ENCODE measurements at places on chromosomes 13 and 19.

GRCh38 chr13:94987869-94988268 is 275.5 kb upstream of the SOX21 start:
- DNase-seq: no peak

GRCh38 chr19:55683449-55684261 is 8.6 kb downstream of the EPN1 start:
- DNase-seq: no peak

DNA sequence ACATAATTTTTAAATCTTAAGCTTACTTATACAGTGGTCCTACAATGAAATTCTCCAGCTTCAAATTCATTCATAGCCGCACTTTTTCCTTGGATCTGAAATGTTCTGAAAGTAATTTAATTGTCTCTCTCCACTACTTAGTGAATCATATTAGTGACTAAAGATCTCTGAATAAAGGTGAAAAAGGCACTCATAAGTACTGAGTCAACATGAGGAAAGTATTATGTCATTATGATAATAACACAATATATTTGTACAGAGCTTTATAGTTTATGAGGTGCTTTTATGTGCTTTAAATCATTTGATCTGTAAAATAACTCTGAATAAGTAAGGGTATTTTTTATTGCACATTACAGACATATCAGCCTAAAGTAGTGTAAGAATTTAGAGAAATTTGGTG is 628.2 kb upstream of the SLITRK5 start:
- no peak for DNase-seq

- DNase-seq: peak; percentile 77
These were observed 67.1 kb downstream of the RASA3 start for GRCh38 chr13:114065141-114065925.

DNA sequence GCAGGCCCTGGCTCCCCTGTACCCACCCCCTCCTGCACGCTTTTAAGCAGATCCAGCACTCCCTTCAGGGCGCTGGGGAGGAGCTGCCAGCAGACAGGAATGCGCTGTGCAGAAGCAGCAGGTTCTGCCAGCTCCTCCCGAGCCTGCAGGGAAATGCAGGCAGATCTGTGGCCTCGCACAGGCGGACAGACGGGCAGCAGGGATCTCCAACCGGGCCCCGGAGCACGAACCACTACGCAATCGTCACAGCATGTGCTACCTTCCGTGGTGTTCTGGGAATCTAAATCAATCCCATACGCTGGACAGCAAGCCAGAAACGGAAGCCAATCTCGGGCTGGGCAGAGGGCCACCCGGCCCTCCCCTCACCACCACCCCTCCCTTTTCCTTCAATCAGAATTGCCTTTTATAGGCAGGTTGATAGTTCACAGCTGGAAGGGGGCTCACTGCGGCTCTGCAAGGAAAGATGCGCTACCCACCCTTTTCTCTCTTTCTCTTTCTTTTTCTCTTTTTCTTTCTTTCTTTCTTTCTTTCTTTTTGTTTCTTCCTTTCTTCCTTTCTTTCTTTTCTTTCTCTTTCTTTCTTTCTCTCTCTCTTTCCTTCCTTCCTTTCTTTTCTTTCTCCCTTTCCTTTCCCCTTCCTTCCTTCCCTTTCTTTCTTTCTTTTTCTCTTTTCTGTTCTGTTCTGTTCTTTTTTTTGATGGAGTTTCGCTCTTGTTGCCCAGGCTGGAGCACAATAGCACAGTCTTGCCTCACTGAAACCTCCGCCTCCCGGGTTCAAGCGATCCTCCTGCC is 99.9 kb downstream of the GNG7 start:
- DNase-seq: no peak

DNA sequence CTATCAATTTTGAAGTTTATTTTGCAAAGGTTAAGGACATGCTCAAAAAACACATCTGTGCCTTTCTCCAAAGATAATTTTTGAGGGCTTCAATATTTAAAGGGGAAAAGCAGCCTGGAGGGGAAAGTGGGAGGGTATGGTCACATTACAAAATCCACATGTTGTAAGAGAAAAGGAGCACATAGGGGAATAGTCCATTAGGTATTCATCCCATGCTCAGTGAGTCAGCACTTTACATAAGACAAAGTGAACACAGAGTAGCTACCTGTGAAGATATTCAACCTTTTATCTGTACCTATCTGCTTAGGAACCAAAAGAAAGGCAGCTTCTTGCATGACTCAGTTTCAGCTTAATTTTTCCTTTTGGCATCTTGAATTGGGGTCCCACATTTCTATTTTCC is 932.0 kb downstream of the SLITRK6 start:
- DNase-seq: no peak

- no peak for DNase-seq
These were observed 37.9 kb downstream of the SOX1 start for GRCh38 chr13:112104881-112105234.

DNA sequence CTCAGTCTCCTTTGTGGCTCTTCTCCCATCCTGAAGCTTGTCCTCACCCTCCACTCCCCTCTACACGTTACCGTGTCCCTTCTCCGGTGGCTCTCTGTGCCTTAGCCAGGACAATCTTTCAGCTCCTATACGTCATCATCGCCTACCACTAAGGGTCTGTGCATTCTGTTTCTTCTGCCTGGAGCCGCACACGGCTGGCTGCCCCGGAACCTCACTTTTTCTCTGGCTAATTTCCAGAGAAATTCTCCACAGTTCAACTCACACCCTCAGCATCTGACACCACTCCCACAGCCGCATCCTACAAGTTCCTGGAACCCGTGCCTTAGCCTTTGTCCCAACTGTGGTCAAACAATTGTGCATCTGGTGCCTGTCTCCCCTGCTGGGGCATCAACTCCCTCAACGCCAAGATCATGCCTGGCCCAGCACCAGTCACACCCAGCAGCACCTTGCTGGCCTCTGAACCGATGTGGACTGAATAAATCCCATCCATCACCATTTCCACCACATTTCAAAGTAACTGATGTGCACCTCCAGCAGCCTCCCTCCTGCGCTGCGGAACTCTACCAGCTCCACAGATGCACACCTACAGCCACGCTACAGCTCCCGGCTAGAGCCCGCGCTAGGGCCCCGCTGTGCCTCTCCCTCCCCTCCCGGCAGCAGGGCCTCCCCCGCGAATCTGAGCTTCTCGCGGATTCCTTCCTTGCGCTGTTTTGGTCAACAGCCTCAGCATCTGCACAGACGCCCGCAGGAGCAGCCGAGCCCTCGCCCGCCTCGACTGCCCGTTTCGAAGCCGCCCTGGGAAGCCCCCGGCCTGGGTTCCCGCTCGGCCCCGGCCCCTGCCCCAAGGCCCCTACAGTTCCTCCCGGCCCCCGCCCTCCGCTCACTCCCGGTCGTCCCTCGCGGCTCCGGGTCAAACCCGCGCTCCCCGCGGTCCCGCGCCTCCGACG is 689 bp downstream of the DCUN1D2 start:
- DNase-seq: peak; percentile 25

DNA sequence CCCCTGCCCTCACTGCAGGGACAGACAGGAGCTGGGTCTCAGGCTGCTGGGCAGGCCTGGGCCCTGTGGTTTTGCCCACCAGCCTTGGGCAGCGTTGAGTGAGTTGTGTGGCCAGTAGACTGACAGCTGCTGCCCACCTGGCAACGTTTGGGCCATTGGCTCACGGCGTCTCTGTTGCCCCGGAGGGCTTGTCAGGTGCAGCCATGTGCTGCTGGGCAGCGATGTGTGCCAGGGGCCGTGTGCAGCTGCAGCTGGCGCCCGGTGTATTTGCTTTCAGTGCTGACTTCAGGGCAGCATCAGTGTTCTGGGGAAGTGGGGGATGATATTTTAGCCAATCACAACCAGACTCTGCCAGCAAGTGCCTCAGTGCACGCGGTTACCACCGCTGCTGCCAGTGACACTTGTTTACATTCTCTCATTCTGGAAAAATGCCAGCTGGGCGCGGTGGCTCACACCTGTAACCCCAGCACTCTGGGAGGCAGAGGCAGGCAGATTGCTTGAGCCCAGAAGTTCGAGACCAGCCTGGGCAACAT is 10.6 kb downstream of the FZR1 start:
- peak; percentile 63 for DNase-seq

DNA sequence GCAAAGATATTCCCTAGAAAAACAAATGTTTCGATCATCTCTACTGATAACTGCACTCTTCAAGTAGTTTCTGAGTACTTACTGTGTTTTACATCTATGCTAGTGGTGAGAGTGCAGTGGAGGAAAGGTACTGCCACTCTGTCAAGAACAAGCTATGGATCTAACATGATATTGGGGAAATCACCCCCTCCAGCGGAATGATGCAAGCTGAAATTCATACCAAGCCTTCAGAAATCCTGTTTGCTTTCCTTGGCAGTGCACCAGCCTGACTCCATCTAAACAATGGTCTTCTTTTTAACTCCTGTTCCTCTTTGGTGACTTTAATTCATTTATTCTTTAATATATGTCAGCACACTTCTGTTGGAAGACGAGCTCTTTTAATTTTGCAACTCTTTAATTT is 238.0 kb downstream of the PCDH9 start:
- no peak for DNase-seq

- no peak for DNase-seq
These were observed 22.4 kb downstream of the GTF2F2 start for GRCh38 chr13:45142440-45143345.

GRCh38 chr13:40664350-40665125 is 1.9 kb downstream of the FOXO1 start:
- DNase-seq: peak; percentile 58

- no peak for DNase-seq
These were observed 95.2 kb downstream of the FRY start for GRCh38 chr13:32126756-32127155.

DNA sequence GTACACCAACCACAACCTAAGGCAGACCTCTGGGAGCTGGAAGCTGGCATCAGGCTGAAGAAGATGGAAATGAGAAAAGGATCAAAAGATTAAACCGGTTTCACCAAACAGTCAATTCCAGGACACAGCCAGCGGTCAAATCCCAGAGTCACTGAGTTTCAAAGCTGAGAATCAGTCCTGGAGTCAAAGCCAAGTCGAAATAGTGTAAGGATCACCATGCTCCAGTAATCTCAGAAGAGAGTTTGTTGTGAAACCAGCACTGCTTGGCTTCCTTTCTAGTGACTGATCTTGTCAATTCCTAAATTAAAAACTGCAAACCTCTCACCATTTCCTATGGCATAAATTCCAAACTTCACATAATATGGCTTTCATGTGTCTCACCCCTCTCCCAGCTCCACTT is 198.8 kb downstream of the GPC6 start:
- no peak for DNase-seq

DNA sequence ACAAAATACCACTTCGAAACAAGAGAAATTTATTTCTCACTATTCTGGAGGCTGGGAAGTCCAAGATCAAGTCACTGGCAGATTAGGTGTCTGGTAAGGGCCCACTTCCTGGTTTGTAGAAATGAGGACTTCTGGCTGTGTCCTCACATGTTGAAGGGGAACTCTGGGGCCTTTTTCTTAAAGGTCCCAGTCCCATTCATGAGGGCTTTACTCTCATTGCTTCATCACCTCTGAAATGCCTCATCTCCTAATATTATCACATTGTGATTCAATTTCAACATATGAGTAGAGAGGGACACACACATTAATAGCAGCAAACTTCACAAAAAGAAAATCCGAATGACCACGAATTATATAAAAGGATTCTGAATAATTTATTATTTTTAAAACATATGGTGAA is 21.6 kb upstream of the SIGLEC14 start:
- no peak for DNase-seq

DNA sequence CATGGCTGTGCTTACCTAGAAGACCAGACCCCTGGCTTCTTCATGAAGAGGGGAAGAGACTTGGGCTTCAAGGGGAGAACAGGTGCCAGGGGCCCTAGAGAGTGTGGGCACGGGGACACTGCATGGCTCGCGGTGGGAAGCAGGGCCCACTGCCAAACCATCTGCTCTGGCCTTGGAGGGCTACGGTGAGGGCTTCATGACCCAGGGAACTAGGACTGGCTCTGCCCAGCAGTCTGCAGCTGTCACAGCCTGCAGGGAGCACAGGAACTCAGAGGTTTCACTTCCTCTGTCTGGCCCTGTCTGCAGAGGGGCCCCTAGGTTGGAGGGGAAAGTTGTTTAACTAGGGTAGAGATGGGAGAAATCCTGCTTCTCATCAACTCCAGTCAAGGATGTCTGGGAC is 4.3 kb downstream of the ERCC1 start:
- peak; percentile 60 for DNase-seq

DNA sequence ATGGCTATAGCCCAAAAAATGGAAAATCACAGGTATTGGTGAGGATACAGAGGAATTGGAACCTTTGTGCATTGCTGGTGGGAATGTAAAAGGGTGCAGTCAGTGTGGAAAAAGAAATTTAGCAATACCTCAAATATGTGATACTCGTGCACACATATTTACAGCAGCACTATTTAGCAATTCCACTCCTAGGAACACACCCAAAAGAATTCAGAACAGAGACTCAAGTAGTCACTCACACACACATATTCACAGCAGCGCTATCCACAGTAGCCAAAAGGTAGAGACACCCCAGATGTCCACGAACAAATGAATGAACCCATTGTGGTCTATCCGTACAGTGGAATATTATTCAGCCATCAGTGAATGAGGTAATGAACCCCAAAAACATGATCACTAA is 114.0 kb downstream of the COL4A2 start:
- DNase-seq: no peak

DNA sequence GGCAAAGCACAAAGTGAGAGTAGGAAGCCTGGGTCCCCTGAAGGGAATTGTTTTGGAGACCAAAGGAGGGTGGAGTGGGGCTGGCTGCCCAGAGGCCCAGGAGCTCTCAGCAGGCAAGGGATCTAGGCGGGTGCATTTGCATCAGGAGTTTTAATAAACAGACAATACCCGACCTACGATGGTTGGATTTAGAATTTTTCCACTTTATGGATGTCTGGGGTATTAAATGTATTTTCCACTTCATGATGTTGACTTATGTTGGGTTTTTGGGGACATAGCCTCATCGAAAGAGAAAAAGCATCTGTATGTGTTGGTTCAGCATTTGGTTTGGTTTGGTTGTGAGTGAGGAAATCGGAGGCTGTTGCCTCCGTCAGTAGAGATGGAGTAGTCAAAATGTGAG is 205.2 kb upstream of the MAB21L1 start:
- DNase-seq: no peak

DNA sequence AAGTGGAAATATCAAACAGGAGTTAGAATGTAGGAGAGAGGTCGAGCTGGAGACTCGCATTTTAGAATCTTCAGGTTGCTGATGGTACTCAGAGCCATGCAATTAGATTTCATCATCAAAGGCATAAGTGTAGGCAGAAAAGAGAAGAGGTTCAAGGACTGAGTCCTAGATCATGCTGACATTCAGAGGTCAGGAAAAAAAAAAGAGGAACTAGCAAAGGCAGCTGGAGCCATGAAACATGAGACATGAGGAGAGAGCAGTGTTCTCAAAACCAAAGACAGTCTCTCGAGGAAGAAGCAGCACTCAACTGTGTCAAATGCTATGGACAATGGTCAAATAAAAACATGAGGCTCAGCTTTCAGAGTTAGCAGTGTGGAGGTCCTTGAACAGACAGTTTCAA is 12.4 kb upstream of the TPP2 start:
- no peak for DNase-seq

GRCh38 chr13:111915104-111915551 is 151.8 kb upstream of the SOX1 start:
- DNase-seq: no peak

Data from CD4-positive, alpha-beta T cell treated with Interferon alpha-2 for 1 hour (primary cell).